ENCODE measurements at places on chromosomes 4 and X.
A peak's percentile ranks its signal among the peaks of the same experiment; 100 is the strongest.

DNA sequence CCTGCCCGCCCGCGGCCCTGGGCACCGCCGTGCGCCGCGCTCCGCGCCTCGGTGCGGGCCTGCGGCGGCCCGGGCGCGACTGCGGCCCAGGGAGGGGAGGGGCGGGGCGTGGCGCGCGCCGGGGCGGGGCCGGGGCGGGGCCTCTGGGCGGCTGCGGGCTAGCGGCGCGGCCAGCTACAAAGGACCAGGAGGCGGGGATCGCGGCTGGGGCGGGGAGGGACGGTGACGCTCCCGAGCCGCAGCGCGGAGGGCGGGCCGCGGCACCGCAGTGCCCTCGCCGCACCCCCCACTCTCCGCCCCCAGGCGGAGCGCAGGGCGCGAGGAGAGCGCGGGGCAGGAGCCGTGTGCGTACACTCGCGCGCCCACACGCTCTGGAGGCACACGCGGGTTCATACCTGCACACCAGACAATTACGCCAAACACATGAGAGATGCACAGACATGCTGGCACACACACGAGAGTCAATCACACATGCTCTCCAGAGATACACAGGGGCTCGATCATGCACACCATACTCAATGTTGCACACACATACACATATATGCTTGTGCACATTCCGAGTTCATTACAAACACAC is at the start of gene CRMP1:
CRMP1 (minus strand) TSS at position 83 of the 577 bp plus-strand sequence. CDS start 117 bp downstream, outside the sequence.
- no peak for DNase-seq

- peak; percentile 58 for DNase-seq
These were observed 10.6 kb downstream of the ABCD1 start for GRCh38 chrX:153735274-153735673.

- DNase-seq = peak; percentile 60
These were observed 167.5 kb upstream of the MAP3K15 start for GRCh38 chrX:19682712-19683331.

DNA sequence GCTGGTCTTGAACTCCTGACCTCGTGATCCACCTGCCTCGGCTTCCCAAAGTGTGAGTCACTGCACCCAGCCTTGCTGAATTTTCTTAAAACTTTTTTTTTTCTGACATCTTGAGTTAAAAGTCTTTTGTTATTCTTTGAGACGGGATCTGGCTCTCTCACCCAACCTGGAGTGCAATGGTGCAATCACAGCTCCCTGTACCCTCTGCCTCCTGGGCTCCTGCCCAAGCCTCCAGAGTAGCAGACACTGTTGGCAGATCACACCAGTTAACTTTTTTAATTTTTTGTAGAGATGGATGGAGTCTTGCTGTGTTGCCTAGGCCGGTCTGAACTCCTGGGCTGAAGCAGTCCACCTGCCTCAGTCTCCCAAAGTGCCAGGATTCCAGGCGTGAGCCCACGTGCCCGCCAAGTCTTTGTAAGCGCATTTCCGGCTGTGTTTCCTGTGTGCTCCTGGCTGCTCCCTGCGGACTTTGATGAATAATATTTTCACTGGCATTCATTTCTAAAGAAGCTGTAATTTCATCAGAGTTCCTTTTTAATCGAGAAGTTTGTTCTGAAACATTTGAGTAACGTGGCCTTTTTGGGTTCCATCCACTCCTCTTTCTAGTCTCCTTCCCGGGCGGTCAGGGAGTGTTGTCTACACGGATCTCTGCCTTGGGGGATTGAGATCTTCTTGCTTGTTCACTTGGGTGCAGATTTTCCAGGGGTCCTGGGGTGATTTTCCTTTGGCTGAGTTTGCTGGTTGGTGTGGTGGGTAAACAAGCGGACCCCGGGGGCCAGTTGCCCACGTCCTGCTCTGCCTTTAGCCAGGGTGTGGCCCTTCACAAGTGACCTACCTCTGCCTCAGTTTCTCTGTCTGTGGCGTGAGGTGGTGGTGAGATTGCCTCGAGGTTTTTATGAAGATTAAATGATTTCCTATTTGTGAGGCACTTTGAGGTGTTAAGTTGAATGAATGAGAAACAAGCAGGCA is 44.4 kb downstream of the PCGF3 start:
- no peak for DNase-seq

- DNase-seq = no peak
These were observed 135.0 kb downstream of the RAB28 start for GRCh38 chr4:13349096-13349495.

DNA sequence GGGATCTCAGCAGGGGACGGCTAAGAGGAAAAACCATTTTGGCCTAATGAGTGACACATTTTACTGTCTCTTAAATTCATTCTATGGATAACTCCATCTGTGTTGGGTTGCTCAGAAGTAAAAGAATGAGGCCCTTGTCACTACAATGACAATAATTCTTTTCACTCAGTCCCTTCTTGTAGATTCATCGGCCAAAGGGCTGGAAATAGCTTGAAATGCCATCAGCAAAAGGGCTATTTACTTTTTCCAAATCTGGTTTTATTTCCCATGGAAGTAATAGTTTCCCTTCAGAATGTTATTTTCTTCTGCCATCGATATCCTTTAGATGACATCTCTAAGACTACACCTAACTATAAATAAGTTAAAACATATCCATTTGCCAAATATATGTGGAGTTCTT is 7.4 kb downstream of the MEPE start:
- no peak for DNase-seq

DNA sequence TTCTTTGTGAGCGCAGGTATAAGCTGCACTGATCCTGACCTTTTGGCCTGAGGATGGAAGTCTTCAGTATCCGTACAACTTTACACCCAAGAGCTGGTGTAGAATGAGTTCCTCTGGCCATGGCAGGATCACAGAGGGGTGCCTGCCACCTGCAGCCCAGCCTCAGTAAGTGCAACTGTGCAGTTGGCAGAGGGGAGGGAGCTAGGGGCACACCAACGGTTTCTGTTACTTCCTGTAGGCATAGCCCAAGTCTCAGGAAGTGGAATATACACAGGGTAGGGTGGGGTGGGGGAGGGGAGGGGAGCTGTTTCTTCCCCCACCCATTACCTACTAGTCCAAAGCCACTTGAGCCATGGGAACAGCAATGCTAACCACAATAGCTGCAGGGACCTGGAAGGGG is 85.4 kb upstream of the GBA3 start:
- peak; percentile 62 for DNase-seq

DNA sequence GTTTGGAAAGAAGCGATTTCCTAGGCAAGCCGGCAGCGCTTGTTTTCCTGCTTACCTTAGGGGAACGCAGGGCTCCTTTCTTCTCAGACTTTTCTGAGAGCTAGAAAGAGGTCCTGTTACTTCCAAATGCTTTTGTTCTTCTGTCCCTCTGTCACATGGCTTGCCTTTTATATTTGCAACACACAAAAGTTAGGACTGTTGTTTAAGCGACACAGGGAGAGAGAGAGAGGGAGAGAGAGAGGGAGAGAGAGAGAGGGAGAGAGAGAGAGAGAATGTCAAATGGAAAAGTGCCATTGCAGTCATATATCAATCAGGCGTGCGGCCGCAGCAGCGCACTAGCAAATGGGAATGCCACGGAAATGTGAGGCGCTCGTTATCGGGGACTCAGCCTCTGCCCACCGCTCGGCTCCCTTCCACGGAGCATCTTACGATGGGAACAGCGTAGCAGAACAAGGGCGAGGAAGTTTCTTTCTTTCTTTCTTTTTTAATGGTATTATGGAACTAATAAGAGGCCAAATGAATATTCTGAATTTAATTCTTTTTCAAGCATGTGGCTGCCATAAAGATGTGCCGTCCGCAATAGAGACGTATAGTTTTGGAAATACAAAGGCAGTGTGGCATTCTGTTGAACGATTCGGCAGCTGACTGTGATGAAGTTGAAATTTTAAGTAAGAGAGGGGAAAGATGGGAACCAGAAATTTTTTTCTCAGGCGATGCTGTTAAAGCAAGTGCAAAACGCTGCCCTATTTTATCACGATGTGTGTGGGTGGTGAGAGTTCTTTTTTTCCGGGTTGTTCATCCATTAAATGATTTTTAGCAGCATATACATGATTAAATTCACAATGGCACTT is at the start of gene NDP:
NDP (minus strand) TSS at position 142 of the 851 bp plus-strand sequence. CDS start 14,745 bp downstream, outside the sequence.
- DNase-seq = no peak

- DNase-seq = no peak
These were observed 63.1 kb upstream of the SPP1 start for GRCh38 chr4:87912164-87913004.

GRCh38 chr4:83083925-83084475 is 30.5 kb downstream of the PLAC8 start:
- DNase-seq = peak; percentile 48

GRCh38 chr4:20901851-20902250 is 201.6 kb downstream of the PACRGL start:
- no peak for DNase-seq

GRCh38 chrX:130631011-130631410 is 229.2 kb downstream of the RBMX2 start:
- DNase-seq = no peak

GRCh38 chr4:158532556-158533231 is 11.0 kb downstream of the RXFP1 start:
- DNase-seq = no peak

- no peak for DNase-seq
These were observed 21.2 kb upstream of the TAB3 start for GRCh38 chrX:30910124-30910860.

GRCh38 chrX:111257733-111258132 is 12.6 kb downstream of the CAPN6 start:
- no peak for DNase-seq

DNA sequence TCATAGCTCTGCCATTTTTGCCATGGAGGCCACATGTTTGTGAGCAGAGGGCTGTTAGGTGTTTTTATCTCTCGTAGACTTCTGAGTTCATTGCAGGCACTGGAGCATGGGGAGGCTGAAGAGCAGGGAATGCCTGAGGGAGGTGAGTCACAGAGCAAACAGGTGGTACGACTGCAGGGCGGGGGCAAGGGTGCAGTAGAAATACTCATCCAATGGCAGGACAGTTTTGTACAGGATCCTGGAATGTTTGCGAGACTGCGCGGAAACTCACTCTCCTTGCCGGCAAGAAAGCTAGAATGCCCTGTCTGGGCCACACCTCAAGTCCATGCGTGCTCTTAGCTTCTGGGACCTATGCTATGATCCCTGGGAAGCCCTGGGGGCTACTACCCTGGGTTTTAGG is 20.0 kb upstream of the VCX2 start:
- DNase-seq = no peak

DNA sequence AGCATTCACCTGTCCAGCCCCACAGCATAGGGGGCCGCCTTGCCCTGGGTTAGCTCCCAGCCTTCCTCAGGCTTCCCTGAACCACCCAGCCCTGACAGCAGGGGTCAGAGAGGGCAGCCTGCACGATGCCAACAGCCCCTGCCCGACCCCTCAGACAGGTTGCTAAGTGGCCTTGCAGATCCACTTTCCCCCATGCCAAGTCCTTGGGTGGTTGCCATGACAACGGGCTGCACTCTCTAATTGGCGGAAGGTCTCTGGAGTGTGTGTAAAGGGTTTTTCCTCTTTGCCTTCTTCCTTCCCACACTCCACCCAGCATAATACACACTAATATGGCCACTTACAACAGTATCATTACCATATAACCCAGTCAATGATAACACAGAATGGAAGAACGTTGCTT is 99.6 kb upstream of the AFAP1 start:
- DNase-seq = no peak

- DNase-seq = no peak
These were observed 989 bp upstream of the PCDH10 start for GRCh38 chr4:133147921-133148689.

GRCh38 chr4:74235135-74235534 is 73.1 kb upstream of the EPGN start:
- DNase-seq = no peak

- DNase-seq = no peak
These were observed 650.9 kb upstream of the TENM3 start for GRCh38 chr4:181592221-181592745.

DNA sequence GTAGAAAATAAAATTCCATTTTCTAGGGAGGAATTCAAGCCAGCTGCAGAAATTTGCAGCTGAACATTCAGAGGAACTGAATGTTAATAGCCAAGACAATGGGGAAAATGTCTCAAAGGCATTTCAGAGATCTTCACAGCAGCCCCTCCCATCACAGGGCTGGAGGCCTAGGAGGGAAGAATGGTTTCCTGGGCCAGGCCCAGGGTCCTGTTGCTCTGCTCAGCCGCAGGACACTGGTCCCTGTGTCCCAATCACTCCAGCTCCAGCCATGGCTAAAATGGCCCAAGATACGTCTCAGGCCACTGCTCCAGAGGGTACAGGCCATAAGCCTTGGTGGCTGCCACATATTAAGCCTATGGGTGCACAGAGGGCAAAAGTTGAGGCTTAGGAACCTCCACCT is 20.4 kb downstream of the FAM13A start:
- DNase-seq = no peak

GRCh38 chr4:138724530-138724929 is 291.1 kb upstream of the NOCT start:
- DNase-seq = no peak

DNA sequence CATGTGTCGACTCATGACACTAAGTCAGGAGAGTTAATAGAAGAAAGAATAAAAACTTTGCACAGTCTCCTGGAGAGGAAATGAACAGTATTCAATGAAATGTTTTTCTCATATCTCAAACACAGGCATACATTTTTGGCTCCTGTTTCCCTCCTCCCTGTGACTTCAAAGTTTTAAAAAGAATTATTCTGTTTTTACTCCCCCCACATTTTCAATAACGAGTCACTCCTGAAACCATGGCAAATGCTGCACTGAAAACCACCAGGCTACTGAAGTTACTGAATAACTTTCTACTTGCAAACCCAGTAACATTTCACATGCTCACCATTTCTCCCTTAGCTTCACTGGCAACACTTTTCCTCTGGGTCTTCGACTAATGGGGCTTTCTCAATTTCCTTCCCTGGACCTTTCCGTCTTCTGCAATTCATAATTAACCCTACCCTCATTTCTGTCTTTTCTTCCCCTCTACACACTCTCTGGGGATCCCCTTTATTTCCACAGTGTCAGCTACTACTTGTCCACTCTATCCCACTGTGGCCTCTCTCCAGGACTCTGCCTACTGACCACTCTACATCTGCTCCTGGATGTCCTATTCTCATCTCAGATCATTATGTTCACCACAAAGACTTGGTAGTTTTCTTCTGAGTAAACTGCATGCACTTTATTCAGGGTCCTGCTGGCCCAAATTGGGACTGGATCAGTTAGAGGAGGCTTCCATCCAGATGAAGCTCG is 225.8 kb upstream of the ETNPPL start:
- DNase-seq = no peak

DNA sequence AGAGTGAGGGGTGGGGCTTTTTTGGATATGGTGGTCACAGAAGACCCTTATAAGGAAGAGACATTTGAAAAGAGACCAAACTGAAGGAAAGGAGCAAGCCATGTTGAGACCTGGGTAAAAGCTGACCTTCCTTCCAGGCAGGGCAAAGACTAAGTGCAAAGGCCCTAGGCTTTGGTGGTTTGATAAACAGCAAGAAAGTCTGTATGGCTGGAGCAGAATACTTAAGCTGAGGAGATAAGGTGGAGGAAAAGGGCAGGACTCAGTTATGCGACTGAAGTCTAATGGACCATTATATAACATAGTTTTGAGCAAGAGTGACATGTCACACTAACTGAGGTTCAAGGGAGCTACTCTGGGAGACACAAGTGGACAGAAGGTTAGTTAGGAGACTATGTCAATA is 20.0 kb downstream of the SH3RF1 start:
- no peak for DNase-seq

Data from CD8-positive, alpha-beta T cell (primary cell).